ENCODE measurements at places on chromosomes 12 and 14. TPM values are rescaled to one million over a fixed set of nuclear protein-coding genes. Genes with fewer than 3 reads are reported as not detected.
A peak's percentile ranks its signal among the peaks of the same experiment; 100 is the strongest.

- no peak for DNase-seq
These were observed 13.4 kb downstream of the FUT8 start for GRCh38 chr14:65425885-65426284.

DNA sequence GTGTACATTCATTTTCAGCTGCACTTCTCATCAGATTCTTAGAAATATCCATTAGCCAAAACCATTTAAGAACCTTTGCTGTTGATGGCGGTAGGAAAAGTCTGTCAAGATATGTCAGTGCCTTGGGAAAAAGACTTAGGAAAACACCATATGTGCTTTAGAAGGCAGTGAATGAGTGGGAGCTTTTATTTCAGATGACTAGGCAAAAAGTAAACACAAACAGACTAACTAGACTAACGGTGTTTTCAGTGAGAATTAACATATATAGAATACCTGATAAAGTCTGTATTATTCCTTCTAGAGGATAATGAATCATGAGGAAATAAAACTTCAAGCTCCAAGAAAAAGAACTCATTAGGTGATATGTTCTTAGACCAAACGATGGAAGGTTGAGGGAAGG lies 418.9 kb downstream of the NAV3 start:
- no peak for DNase-seq

GRCh38 chr12:109475993-109476806 lies 900 bp downstream of the KCTD10 start:
- no peak for DNase-seq

GRCh38 chr14:92733007-92733406 lies 15.4 kb downstream of the LGMN start:
- DNase-seq: no peak

GRCh38 chr12:123712780-123713319 lies 697 bp downstream of the ATP6V0A2 start:
- DNase-seq: peak; percentile 10

DNA sequence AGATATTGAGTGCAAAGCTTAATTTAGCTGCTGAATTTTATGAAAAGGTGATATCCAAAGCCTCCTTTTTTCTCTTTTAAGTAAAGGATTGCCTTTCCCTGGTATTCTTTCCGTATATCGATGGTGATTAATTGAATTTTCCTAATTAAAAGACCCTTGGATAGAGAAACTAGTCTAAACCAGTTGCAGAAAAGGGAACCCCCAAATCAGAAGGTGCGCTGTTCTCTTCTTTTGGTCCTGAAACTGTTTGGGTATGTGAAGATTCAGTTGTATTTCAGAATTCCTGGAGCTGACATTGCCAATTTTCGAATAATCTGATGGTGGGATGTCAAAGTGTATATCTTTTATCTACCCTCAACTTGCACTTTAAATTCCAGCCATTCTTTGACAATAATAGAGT lies 1.9 kb downstream of the GPHN start:
- no peak for DNase-seq

GRCh38 chr14:90228478-90228877 lies 27.9 kb upstream of the PSMC1 start:
- DNase-seq: no peak

GRCh38 chr12:54331461-54331860 lies 6.5 kb downstream of the COPZ1 start:
- DNase-seq: no peak

DNA sequence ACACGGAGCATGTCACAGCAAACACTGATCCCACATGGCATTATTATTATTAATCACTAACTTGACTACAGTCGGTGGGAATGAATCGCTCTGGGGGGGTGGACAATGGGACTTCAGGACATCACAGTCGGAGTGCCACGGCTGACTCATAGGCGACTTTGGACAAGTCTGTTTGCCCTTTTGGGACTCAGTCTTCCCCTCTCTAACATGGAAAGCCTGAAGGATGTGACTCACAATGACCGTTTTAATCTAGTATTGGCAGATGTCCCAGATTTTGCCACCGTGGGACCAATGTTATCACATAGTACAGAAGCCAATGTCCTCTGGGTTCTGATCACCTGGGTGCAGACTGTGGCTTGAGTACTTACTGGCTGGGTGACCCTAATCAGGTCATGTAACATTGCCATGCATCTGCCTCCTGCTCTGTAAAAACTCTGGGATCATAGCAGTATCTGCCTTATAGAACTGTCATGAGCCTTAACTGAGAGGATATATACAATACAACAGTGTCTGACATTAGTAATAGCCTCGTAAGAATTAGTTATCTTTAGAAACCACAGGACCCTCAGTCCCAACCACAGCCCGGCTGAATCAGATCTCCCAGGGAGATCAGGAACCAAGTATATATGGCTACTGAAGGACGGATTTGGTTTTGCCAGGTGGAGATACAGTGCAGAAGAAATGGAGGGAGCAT lies 362.6 kb downstream of the BCL11B start:
- DNase-seq: peak; percentile 37

DNA sequence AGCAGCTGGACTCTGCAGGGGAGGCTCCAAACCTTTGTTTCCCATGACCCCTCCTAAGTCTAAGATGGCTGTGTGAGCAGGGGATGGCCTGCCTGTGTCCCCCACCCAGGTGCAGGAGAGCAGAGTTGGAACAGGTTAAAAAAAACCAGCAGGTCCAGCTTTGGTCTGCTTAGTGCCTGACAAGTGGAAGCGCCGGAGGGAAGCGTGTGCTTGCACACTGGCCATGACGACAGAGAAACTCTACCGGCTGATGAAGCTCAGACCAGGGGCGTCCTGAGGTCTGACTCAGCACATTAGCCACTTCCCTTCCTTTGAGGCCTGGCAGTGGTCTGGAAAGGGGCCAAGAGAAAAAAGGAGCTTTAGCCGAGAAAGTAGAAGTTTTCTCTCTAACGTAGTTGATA lies 280.1 kb downstream of the VRK1 start:
- DNase-seq: peak; percentile 84

GRCh38 chr12:25434515-25434914 lies 118.6 kb downstream of the LMNTD1 start:
- no peak for DNase-seq

DNA sequence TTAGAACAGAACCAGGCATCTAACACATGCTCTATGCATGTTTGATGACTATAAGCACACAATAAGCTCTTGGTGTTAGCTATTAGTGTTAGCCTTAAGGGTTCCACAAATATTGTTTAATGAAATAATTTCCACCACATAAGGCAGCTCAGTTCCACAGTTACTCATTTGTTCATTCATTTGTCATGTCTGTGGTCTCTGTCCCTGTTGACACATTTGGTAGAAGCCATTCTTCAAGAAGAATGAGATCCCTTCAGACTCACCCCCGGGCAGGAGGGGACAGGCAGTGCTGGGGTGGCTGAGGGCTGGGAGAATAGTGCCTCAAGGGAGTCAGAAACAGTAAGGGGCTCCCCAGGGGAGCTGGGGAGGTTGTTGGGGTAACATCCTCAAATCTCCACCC lies 3.7 kb upstream of the FAIM2 start:
- no peak for DNase-seq

DNA sequence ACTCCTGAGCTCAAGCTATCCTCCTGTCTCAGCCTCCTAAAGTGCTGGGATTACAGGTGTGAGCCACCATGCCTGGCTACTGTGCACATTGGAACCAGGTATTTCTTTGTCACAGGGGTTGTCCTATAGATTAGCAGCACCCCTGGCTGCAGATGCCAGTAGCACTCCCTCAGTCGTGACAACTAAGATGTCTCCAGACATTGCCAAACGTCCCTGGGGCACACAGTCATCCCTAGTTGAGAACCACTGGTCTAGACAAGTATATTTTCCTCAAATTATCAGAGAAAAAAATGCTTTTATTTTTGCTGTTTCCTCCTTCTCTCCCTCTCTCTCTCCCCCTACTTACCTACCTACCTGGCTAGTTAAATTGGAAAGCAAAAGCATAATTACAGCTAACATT lies 17.9 kb upstream of the P2RX7 start:
- no peak for DNase-seq

- DNase-seq: no peak
These were observed 23.4 kb downstream of the ALDH1L2 start for GRCh38 chr12:105060715-105061378.

GRCh38 chr12:118103201-118103600 lies 610 bp downstream of the VSIG10 start:
- DNase-seq: peak; percentile 32

- no peak for DNase-seq
These were observed 29.9 kb upstream of the RBM19 start for GRCh38 chr12:113996026-113996425.

GRCh38 chr12:1873531-1874510 lies 44.6 kb downstream of the CACNA2D4 start:
- DNase-seq: no peak

GRCh38 chr14:99235582-99236320 lies 36.2 kb downstream of the BCL11B start:
- DNase-seq: no peak

- peak; percentile 63 for DNase-seq
These were observed at the start of gene KIF5A for GRCh38 chr12:57549909-57550640. TSS of gene KIF5A (plus strand) at chr12:57550044. CDS start at chr12:57550272, 228 bp downstream.

GRCh38 chr12:102182635-102183034 lies 15.0 kb downstream of the PMCH start:
- peak; percentile 53 for DNase-seq

DNA sequence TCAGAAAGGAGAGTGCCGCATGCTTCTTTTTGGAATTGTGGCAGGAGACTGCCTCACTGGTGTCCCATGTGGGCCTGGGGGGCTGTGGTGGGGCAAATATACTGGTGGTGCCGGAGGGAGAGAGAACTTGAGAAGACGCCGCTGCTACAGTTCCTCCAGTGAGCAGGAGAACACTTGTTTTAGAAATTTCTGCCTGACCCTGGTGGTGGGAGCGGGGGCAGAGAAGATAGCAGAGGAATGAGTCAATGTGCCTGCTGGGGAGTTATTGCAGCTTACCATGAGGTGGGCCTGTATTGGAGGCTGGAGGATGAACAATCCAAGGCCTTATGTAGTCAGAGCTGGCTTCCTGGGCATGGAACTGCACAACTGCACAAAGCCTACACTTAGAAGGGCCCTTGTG lies 211.8 kb downstream of the SNAPC1 start:
- no peak for DNase-seq

GRCh38 chr12:7892186-7892980 lies 19.7 kb upstream of the SLC2A14 start:
- DNase-seq: no peak

- no peak for DNase-seq
These were observed 1052.7 kb downstream of the TMEM121 start for GRCh38 chr14:106579084-106579483.

DNA sequence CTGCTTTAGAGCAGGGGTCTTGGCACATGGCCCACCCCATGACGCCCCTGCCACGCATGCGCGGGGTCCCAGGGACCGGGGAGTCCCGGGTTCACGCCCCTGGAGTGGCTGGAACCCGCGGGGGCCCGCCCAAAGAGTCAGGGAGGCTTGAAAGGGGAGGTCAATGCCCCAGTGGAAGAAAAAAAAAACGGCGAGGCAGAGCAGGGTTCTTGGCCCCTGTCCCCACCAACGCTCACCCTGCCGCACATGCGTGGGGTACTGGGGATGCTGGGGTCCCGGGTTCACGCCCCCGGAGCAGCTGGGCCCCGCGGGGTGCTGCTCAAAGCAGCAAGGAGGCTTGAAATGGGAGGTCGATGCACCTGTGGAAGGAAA lies 319.1 kb downstream of the ALG10 start:
- DNase-seq: no peak

- DNase-seq: peak; percentile 55
These were observed 4.6 kb upstream of the LRRC23 start for GRCh38 chr12:6899837-6900519.

DNA sequence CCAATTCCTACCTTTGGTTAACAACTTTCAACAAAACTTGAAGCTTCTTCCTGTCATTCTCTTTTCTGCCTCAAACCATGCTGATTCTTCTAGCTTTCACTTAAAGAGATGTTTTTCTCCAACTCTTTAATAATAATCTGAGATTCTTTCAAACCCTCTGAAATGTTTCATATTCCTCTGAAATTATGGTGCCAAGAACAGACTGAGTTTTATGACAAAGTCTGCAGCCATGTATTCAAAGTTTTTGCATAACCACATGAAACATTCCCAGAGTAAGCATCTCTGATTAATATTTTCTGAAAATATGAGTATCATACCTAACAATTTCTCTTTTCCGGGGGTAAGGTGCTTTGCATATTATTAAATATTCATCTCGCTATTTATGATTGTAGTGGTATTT lies 59.1 kb upstream of the DCN start:
- DNase-seq: no peak

- DNase-seq: no peak
These were observed 602.7 kb upstream of the FLRT2 start for GRCh38 chr14:84927096-84927827.

GRCh38 chr14:53628732-53629430 lies 327.7 kb downstream of the BMP4 start:
- no peak for DNase-seq

DNA sequence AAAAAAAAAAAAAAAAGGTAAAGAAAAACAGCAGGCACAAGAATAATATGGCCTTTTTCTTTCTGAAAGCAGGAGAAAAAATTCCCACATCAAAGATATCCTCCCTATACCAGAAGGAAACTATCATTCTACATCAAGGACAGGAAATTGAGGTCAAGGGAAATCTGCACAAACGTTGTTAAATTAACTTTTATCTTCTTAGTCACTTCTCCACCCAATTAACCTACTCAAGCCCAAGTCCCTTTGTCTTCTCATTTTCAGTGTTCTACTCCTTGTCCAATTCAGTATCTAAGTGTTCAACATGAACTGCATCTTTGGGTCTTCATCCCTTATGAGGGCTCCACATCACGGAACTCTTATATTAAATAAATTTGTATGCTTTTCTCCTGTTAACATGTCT lies 15.7 kb downstream of the NDUFA12 start:
- no peak for DNase-seq

LAG3 gene
- total RNA-seq: 4.1 TPM

ATG2B gene
- total RNA-seq: 24.2 TPM

SPTLC2 gene
- total RNA-seq: 19.0 TPM

CS gene
- 412 TPM for total RNA-seq

KERA gene
- total RNA-seq: not detected

ACRBP gene
- total RNA-seq: 3.6 TPM

DDX47 gene
- total RNA-seq: 90.4 TPM

ABCC9 gene
- 0.04 TPM for total RNA-seq

IRAK3 gene
- 0.37 TPM for total RNA-seq

LRRC9 gene
- not detected for total RNA-seq

FERMT2 gene
- 38.3 TPM for total RNA-seq

TMPRSS12 gene
- not detected for total RNA-seq

CELA1 gene
- not detected for total RNA-seq

LRRK2 gene
- 3.4 TPM for total RNA-seq

ADAM21 gene
- total RNA-seq: not detected

COQ6 gene
- 23.7 TPM for total RNA-seq
